ENCODE measurements at places on chromosomes 1 and 21. TPM values are rescaled to one million over a fixed set of nuclear protein-coding genes. Genes with fewer than 3 reads are reported as not detected.

MCOLN3 gene
- 7.2 TPM for total RNA-seq

TRMT13 gene
- 36.0 TPM for total RNA-seq

SLC9C2 gene
- not detected for total RNA-seq

KCNJ9 gene
- total RNA-seq = not detected

NOS1AP gene
- total RNA-seq = not detected

OLFML2B gene
- not detected for total RNA-seq

C1orf94 gene
- total RNA-seq = not detected

TGFB2 gene
- not detected for total RNA-seq

SYNC gene
- not detected for total RNA-seq

KCNC4 gene
- total RNA-seq = 13.8 TPM

KRTAP7-1 gene
- not detected for total RNA-seq

S100A1 gene
- total RNA-seq = not detected

CDA gene
- not detected for total RNA-seq

NBPF6 gene
- total RNA-seq = not detected

FAM72D gene
- not detected for total RNA-seq

- H3K4me3 ChIP-seq = no peak overlapping the region
- no peaks in the 10 kb centered on the region for H3K27me3 ChIP-seq
- H3K36me3 ChIP-seq = no peaks in the 10 kb centered on the region
- no peak overlapping the region for H3K27ac ChIP-seq
- no peaks in the 10 kb centered on the region for H3K4me1 ChIP-seq
Observed at GRCh38 chr1:176754676-176755075, 291.7 kb downstream of the PAPPA2 start.

DNA sequence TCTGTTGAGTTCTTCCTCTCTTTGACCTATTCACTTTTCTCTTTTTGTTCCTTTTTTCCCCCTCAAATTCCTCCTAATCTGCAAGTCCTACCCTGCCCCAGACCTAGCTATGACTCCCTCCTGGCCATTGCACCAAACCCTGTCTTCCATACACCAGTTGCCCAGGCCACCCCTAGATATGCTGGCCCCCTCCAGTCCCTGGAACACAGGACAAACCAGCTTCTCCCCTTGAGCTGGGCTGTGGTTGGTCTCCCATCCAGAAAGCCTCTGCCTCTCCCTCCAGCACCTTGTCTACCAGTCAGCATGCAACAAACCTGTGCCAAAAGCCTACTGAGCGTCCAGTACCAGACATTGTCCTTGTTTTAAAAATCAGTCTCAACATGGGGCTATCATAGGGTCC is 59.4 kb downstream of the ELK4 start:
- H3K27ac ChIP-seq = no peak overlapping the region
- H3K27me3 ChIP-seq = peaks cover 67% of the 10 kb centered on the region
- H3K4me3 ChIP-seq = no peak overlapping the region
- DNase-seq = no peak
- no peaks in the 10 kb centered on the region for H3K36me3 ChIP-seq

DNA sequence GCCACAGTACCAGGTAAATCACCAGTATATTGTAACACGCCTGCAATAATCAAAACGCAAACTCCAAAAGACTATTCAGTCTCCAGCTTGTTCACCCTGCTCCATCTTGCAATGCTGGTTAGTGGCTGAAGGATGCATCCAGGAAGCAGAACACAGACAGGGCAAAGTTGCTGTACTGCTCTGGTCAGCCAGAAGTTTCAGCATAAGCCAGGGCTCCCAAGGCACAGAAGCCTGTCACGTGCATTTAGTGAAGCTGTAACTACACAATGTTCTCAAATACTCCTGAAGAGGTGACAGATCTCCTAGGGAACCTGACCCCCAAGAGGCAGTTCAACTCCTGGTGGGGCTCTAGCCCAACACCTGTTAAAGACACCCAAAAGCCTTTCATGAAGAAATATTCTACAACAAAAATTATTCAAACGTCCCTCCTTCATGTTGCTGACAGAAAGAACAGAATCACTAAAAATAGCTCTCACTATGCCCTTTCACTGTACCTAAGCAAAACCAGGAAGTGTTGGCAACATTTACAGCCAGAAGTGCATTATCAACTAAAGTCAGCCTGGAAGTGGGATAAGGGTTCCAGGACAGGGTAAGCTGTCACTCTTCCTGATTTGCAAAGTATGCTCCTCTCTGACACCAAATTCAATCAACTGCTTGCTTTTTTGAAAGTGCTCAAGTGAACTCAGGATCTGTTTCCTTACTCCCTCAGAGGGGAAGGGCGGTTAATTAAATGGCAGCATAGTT is 52.1 kb downstream of the SLC35D1 start:
- no peak overlapping the region for H3K27ac ChIP-seq
- peaks cover 4% of the 10 kb centered on the region for H3K4me1 ChIP-seq
- peaks cover 26% of the 10 kb centered on the region for H3K36me3 ChIP-seq

- H3K27ac ChIP-seq = no peak overlapping the region
- no peak overlapping the region for H3K4me3 ChIP-seq
- no peaks in the 10 kb centered on the region for H3K4me1 ChIP-seq
- no peaks in the 10 kb centered on the region for H3K27me3 ChIP-seq
- DNase-seq = no peak
Observed at GRCh38 chr1:245480393-245481120, 325.8 kb downstream of the KIF26B start.

GRCh38 chr1:230061801-230062200 is 5.2 kb upstream of the GALNT2 start:
- DNase-seq = no peak
- H3K27me3 ChIP-seq = no peaks in the 10 kb centered on the region

DNA sequence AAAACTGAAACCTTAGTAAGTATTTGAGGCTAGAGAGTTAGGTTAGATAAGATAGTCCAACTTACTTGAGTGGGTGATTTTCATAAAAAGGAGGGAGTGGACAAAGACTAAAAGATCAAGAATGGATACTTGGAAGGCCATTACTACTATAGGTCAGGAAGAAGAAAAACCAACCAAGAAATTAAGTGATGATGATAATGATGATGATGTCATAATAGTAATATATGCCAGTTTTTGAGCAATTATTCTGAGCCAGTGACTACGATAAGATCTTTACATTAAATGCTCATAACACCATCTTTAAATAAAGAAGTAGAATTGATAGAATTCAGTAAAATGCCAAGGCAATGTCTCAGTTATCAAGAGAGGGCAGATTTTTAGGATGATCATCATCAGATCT is 430.7 kb upstream of the ADAMTS5 start:
- H3K36me3 ChIP-seq = no peaks in the 10 kb centered on the region
- H3K27ac ChIP-seq = no peak overlapping the region
- no peaks in the 10 kb centered on the region for H3K4me1 ChIP-seq
- no peak for DNase-seq
- no peaks in the 10 kb centered on the region for H3K27me3 ChIP-seq
- no peak overlapping the region for H3K4me3 ChIP-seq

GRCh38 chr1:20061866-20062265 is 8.1 kb upstream of the PLA2G5 start:
- no peaks in the 10 kb centered on the region for H3K27me3 ChIP-seq
- no peak overlapping the region for H3K27ac ChIP-seq
- H3K36me3 ChIP-seq = no peaks in the 10 kb centered on the region
- no peak overlapping the region for H3K4me3 ChIP-seq
- peaks cover 4% of the 10 kb centered on the region for H3K4me1 ChIP-seq
- DNase-seq = no peak

DNA sequence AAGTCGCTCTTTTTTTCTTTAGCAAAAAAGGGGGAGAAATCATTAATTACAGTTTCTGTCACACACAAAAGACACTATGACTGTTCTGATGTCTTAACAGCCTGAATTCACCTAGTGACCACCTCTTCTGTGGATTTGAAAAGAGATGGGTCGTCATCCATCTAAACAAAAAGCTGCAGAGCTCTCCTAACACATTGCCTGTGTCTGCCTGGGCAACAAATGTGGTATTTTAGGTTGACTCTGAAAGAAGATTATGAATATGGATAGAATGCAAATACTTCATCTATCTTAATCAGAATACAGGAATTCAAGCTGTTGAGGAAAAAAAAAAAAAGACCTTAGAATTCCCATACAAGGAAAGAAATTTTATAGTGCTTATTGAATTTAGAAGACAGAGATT is 304.4 kb upstream of the ADGRL2 start:
- no peaks in the 10 kb centered on the region for H3K36me3 ChIP-seq
- no peak overlapping the region for H3K4me3 ChIP-seq
- DNase-seq = no peak

DNA sequence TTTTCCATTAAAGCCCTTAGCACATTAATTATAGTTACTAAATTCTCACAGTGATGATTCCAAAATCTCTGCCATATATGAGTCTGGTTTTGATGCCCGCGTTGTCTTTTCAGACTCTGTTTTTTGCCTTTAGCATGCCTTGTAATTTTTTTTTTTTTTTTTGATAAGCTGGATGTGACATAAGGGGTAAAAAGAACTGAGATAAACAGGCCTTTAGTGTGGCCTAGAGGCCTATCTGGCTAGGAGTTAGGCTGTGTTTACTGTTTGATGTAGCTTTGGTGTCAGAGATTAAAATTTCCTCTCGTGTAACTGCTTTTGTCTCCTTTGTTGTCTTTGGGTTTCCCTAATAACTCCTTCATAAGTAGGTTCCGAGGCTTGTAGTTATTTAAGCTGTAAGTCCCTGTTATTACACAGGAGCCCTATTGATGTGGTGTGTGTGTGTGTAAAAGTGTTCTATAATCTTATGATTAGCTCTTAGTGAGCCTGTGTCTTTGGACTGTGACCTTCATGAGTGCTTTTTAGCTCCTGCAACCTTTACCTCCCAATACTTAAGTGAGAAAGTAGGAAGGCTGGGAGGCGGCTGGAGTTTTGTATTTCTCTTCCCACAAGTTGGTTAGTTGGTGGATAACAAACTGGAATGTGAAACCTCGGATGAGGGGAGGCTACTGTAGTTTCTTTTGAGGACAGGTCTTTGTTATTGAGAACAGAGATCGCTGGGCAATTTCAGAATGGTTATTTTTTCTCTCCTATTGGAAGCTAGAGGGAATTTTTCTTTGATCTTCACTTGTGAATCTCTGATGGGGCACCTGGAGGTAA is 19.3 kb downstream of the HS2ST1 start:
- DNase-seq = no peak
- no peaks in the 10 kb centered on the region for H3K36me3 ChIP-seq
- H3K4me1 ChIP-seq = no peaks in the 10 kb centered on the region

GRCh38 chr1:158717344-158717743 is 3.2 kb downstream of the OR6K3 start:
- no peak overlapping the region for H3K4me3 ChIP-seq
- no peak for DNase-seq
- no peak overlapping the region for H3K27ac ChIP-seq
- H3K27me3 ChIP-seq = no peaks in the 10 kb centered on the region
- H3K36me3 ChIP-seq = no peaks in the 10 kb centered on the region

DNA sequence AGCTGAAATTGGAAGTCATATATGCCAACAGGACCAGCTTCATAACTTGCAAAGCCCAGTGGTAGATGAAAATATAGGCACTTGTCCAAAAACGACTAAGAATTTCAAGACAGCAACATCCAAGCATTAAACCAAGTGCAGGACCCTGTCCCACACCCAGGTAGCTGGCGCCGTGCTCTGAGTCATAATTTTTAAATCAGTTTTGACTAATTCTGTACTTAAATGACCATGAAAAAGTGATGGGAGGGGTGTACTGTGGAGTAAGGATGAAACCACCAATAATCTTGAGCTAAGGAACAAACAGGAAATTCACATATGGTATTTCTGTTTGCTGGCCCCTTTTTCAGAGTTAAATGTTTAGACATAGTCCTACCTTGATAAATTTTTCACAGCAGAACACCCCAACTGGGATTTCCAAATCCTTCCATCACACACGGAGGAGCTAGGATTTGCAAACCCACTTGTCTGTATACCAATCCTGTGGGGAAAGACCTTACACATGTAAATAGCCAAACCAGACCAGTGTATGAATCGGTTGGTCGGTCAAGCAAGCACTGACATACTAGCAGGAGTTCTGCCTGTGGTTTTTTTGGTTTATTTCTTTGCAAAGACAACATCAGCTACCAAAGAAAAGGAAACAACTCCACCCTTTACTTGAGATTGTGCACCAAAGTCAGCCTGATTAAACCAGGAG is 235.7 kb upstream of the RAB4A start:
- H3K27ac ChIP-seq = peak overlapping the region; percentile 45
- H3K27me3 ChIP-seq = no peaks in the 10 kb centered on the region
- no peak overlapping the region for H3K4me3 ChIP-seq
- no peaks in the 10 kb centered on the region for H3K36me3 ChIP-seq
- H3K4me1 ChIP-seq = peaks cover 12% of the 10 kb centered on the region
- no peak for DNase-seq

- H3K36me3 ChIP-seq = no peaks in the 10 kb centered on the region
- no peak for DNase-seq
- H3K27me3 ChIP-seq = peaks cover 5% of the 10 kb centered on the region
- no peak overlapping the region for H3K27ac ChIP-seq
Observed at GRCh38 chr1:39720094-39720999, 18.3 kb upstream of the PPIE start.

GRCh38 chr21:38263493-38263892 is 6.7 kb downstream of the KCNJ15 start:
- DNase-seq = no peak
- no peaks in the 10 kb centered on the region for H3K36me3 ChIP-seq
- no peak overlapping the region for H3K4me3 ChIP-seq
- H3K27me3 ChIP-seq = no peaks in the 10 kb centered on the region
- H3K27ac ChIP-seq = no peak overlapping the region

- peaks cover 4% of the 10 kb centered on the region for H3K4me1 ChIP-seq
- no peak for DNase-seq
- H3K36me3 ChIP-seq = no peaks in the 10 kb centered on the region
- H3K27me3 ChIP-seq = no peaks in the 10 kb centered on the region
Observed at GRCh38 chr1:198107091-198107501, 49.7 kb upstream of the NEK7 start.

DNA sequence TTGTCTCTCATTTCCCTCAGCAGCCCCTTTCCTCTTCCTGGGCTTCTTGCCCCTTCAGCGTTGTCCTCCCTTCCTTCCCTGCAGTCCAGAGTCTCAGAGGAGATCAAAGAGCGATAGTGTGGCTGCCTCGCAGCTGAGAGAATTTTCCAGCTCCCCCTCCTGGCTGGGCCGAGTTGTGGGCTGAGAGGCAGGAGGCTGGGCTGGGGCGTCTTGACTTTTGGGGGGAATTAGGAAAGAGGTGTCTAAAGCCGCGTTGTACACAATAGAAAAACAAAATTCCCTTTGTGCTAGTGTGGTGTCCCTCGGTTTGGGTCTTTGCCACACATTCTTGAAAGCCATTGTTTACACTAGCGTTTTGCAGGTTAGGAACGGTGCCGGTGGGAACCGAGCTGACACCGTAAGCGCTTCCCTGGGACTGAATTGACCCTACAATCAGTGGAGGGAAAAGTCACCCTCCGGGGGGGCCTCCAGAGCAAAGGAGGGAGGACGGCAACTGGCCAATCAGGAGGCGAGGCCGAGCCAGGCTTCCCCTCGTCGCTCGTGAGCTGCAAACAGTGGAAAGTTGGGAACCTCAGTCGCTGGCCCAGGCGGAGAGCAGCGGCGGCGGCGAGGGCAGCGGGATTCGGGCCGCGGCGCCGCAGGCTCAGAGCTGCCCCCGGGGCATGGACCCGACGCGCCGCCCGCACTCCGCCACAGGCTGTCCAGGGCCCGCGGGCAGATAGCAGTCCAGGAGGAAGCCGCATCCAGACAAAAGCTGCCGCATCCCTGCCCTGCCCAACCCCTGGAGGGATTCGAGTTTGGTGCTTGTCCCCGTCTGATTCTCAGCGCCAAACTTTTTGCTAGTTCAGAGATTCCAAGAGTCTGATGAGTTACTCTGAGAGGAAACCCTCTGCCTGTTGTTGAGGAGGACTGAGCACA is at the start of gene HMCN1:
Gene HMCN1, plus strand, starts transcription at position 574 of the 918 bp plus-strand sequence. CDS start 389 bp downstream, outside the sequence.
- H3K4me1 ChIP-seq = peaks cover 11% of the 10 kb centered on the region
- H3K27ac ChIP-seq = no peak within 1 kb of the TSS
- DNase-seq = peak; percentile 1

All from T-cell (primary cell).